ENCODE measurements at places on chromosomes 2 and 18. TPM values are rescaled to one million over a fixed set of nuclear protein-coding genes. Genes with fewer than 3 reads are reported as not detected.

DNA sequence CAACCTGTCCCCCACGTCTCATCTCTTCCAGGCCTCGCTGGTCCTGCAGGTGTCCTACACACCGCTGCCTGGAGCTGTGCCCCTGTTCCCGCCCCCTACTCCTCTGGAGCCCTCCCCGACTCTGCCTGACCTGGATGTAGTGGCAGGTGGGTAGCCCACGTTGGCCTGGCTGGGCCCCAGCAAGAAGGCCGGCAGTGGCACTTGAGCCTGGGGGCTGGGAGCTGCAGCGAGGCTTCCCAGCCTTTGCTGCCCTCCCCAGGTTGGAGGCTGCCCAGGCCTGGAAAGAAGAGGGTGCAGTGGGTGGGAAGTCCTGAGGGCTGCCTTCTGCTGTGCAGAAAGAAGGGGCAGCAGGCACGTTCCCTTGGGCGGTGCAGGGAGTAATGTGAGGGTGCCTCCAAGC lies 58.4 kb downstream of the DYSF start:
- no peaks in the 10 kb centered on the region for H3K36me3 ChIP-seq
- no peak overlapping the region for H3K4me3 ChIP-seq
- no peaks in the 10 kb centered on the region for H3K27me3 ChIP-seq
- H3K27ac ChIP-seq = no peak overlapping the region
- no peaks in the 10 kb centered on the region for H3K4me1 ChIP-seq

Gene NUP35
- 18.4 TPM for total RNA-seq

GRCh38 chr2:203997980-203998809 lies 61.6 kb downstream of the ICOS start:
- no peak overlapping the region for H3K4me3 ChIP-seq
- H3K4me1 ChIP-seq = peaks cover 11% of the 10 kb centered on the region
- H3K27ac ChIP-seq = no peak overlapping the region
- no peak for DNase-seq

Gene IL18R1
- total RNA-seq = 3.6 TPM

DNA sequence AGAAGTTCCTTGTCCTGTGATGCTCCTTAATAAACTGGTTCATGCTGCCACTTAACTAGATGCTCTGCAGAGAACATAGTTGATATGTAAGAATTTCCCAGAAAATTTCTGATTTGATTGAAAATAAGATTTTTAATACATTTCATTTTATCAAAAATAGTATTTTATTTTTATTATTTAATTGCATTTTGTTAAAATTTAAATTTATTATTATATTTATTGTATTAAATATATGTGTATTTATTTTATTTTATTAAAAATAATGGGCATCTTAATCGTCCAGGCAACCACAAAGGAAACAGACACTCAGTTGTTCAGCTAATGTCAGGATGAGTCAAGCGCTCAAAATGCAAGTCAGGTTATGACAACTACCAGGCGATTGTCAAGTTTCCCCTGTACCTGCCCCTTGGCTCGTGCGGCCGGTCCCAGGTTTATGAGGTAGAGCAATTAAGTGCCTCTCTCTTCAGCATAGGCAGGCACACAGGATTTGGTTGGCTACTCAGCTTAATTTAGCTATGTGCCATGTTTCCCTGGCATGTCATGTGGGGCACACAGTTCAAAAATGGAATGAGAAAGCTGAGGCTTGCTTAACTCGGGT lies 361.2 kb downstream of the RND3 start:
- no peak for DNase-seq
- no peaks in the 10 kb centered on the region for H3K36me3 ChIP-seq
- H3K4me1 ChIP-seq = no peaks in the 10 kb centered on the region
- no peaks in the 10 kb centered on the region for H3K27me3 ChIP-seq
- no peak overlapping the region for H3K27ac ChIP-seq
- H3K4me3 ChIP-seq = no peak overlapping the region

Gene CPO
- not detected for total RNA-seq

Gene KIF5C
- 25.1 TPM for total RNA-seq

- no peak for DNase-seq
- H3K27ac ChIP-seq = no peak overlapping the region
- H3K4me1 ChIP-seq = no peaks in the 10 kb centered on the region
- H3K27me3 ChIP-seq = no peaks in the 10 kb centered on the region
Measured at GRCh38 chr18:47146206-47146605, 4.1 kb downstream of the HDHD2 start.

Gene RAX
- total RNA-seq = not detected

DNA sequence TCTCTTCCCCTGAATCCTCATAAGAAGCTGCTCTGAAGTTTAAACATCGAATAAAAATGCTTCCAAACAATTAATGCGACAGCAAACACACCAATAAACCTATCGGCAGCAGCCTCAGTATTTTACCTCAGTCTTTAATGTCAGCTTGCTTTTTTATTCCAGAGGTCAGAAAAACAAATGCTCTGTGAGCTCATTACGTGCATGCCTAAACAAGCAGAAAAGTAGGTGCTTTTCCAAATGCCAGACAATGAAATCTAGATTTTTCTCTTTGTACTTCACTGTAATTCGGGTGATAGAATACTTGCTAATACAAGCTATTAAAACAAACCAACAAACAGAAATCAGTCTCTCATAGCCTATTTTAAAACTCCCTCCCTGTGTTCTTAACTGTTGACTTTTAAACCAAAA lies 381.5 kb downstream of the NRXN1 start:
- no peaks in the 10 kb centered on the region for H3K4me1 ChIP-seq
- DNase-seq = no peak
- H3K36me3 ChIP-seq = no peaks in the 10 kb centered on the region
- no peaks in the 10 kb centered on the region for H3K27me3 ChIP-seq

Gene MAP3K20
- 23.2 TPM for total RNA-seq

Gene LRATD1
- 1.3 TPM for total RNA-seq

DNA sequence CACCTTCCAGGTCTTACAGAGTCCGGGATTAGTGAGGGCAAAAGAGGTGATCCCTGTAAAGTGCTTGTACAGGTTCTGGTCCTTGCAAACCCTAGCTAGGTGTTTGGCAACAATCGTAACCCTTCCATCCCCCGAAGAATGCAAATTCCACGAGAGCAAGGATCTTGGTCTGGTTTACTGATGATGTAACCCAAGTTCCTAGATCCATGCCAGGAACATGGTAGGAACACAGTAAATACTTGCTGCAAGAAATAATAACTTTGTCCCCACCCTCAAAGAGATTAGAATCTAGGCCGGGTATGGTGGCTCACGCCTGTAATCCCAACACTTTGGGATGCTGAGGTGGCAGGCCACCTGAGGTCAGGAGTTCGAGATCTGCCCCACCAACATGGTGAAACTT lies 6.8 kb upstream of the NEU2 start:
- no peak overlapping the region for H3K4me3 ChIP-seq
- DNase-seq = no peak
- H3K36me3 ChIP-seq = no peaks in the 10 kb centered on the region

- no peaks in the 10 kb centered on the region for H3K27me3 ChIP-seq
- H3K4me3 ChIP-seq = no peak overlapping the region
- H3K27ac ChIP-seq = no peak overlapping the region
Measured at GRCh38 chr18:73487966-73488365, 620.2 kb upstream of the NETO1 start.

Gene WDR54
- 9.6 TPM for total RNA-seq

Gene CCNT2
- total RNA-seq = 45.4 TPM

Gene CHRNG
- not detected for total RNA-seq

Gene FRZB
- 7.4 TPM for total RNA-seq

GRCh38 chr18:23237524-23238151 lies 102.4 kb downstream of the CABLES1 start:
- peak overlapping the region; percentile 32 for H3K4me3 ChIP-seq
- H3K27me3 ChIP-seq = no peaks in the 10 kb centered on the region
- no peak for DNase-seq
- H3K27ac ChIP-seq = no peak overlapping the region
- peaks cover 19% of the 10 kb centered on the region for H3K4me1 ChIP-seq
- no peaks in the 10 kb centered on the region for H3K36me3 ChIP-seq

- no peak overlapping the region for H3K4me3 ChIP-seq
- no peak overlapping the region for H3K27ac ChIP-seq
- H3K27me3 ChIP-seq = no peaks in the 10 kb centered on the region
- DNase-seq = no peak
- H3K36me3 ChIP-seq = no peaks in the 10 kb centered on the region
Measured at GRCh38 chr2:134842930-134843490, 4.6 kb downstream of the ACMSD start.

DNA sequence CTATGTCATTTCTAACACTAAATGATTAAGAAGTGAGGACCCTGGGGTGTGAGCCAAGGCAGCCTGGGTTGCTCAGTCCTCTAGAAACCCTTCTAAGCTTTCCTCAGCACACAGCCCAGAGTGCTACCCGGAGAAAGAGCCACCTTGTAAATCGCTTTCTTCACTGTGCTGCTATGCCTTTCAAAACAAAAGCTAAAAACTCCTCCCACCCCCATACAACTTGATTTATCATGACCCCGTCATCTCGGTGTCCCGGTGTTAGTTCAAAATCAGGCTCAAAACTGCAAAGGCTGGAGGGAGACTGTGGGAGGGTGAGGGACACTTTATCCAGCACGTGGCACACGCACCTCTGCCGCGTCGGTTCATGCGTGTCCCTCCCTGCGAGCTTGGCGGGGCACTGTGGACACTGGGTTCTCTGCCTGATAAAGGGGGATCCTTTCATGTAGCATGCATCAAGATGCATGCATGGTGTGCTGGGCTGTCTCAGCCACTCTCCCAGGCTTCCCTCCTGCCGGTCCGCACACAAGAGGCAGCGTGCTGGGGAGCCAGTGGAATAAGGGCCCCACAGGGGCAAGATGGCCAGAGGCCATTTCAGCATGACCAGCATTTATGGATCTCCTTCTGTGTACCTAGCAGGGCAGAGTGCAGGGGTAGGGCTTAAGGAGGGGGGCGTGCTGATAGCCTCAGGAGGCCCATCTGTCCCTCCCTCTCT lies 170.4 kb downstream of the SMAD7 start:
- H3K27me3 ChIP-seq = no peaks in the 10 kb centered on the region
- no peaks in the 10 kb centered on the region for H3K36me3 ChIP-seq
- peaks cover 3% of the 10 kb centered on the region for H3K4me1 ChIP-seq
- DNase-seq = no peak
- no peak overlapping the region for H3K4me3 ChIP-seq

GRCh38 chr2:192026825-192027120 lies 168.0 kb downstream of the TMEFF2 start:
- H3K4me3 ChIP-seq = no peak overlapping the region
- DNase-seq = no peak
- peaks cover 13% of the 10 kb centered on the region for H3K4me1 ChIP-seq
- H3K36me3 ChIP-seq = no peaks in the 10 kb centered on the region

- no peak overlapping the region for H3K4me3 ChIP-seq
- H3K27me3 ChIP-seq = no peaks in the 10 kb centered on the region
- DNase-seq = no peak
- H3K36me3 ChIP-seq = no peaks in the 10 kb centered on the region
- no peak overlapping the region for H3K27ac ChIP-seq
- H3K4me1 ChIP-seq = no peaks in the 10 kb centered on the region
Measured at GRCh38 chr18:57846258-57846657, 43.1 kb upstream of the ATP8B1 start.

Gene CPS1
- 7.2 TPM for total RNA-seq

Gene SPHKAP
- total RNA-seq = not detected

GRCh38 chr2:148913492-148913891 lies 38.5 kb downstream of the KIF5C start:
- H3K27me3 ChIP-seq = no peaks in the 10 kb centered on the region
- no peak overlapping the region for H3K4me3 ChIP-seq
- no peak for DNase-seq
- no peaks in the 10 kb centered on the region for H3K4me1 ChIP-seq
- H3K27ac ChIP-seq = no peak overlapping the region

DNA sequence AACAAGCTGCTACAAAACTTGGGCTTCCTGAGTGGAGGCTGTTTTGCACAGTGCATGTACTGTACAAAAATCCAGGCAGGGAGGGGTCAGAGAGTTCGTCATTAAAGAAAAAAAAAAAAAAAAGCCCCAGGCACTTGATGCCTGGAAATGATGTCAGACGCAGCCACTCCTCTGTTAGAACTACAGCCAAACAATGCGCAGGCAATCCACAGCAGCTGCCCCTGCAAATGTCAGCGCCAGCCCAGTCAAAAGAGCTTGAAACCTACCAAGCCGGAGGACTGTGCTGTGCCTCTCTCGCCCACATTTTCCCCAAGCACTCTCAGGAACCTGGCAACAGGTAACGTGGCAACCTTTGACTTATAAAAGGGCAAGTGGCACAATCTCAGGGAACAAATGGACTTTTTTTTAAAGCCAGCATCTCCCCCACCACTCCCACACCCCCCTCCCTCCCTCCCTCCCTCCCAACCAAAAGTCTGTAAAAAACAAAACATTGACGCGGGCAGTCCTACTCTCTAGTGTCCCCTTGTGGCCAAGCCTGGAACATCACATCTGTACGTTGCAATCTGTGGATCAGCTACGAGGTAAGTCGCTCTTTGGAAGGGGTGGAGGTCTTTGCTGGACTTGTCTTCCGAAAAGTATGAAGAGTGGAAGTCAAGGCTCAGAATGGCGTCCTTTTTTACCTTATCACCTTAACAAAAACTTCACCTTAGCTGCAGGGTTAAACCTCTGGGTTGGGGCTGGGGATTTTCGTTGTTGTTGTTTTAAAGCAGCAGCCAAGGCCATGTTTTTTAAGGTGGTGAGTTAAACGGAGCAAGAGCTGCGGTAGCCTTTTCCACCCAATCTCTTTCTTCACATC lies 144.2 kb downstream of the TGIF1 start:
- no peaks in the 10 kb centered on the region for H3K36me3 ChIP-seq
- DNase-seq = peak; percentile 98
- H3K27ac ChIP-seq = peak overlapping the region; percentile 95

- no peaks in the 10 kb centered on the region for H3K27me3 ChIP-seq
- no peak for DNase-seq
- no peak overlapping the region for H3K27ac ChIP-seq
- peaks cover 10% of the 10 kb centered on the region for H3K4me1 ChIP-seq
Measured at GRCh38 chr2:26558271-26559043, 80.5 kb upstream of the OTOF start.

- no peaks in the 10 kb centered on the region for H3K36me3 ChIP-seq
- H3K27me3 ChIP-seq = no peaks in the 10 kb centered on the region
- peak overlapping the region; percentile 78 for H3K27ac ChIP-seq
- DNase-seq = no peak
- H3K4me1 ChIP-seq = peaks cover 23% of the 10 kb centered on the region
Measured at GRCh38 chr2:152406119-152406835, 71.3 kb downstream of the FMNL2 start.

GRCh38 chr2:98932164-98932563 lies 3.9 kb downstream of the CRACDL start:
- no peak overlapping the region for H3K4me3 ChIP-seq
- peaks cover 26% of the 10 kb centered on the region for H3K27me3 ChIP-seq
- H3K27ac ChIP-seq = no peak overlapping the region
- H3K36me3 ChIP-seq = no peaks in the 10 kb centered on the region
- DNase-seq = no peak

- H3K4me3 ChIP-seq = no peak overlapping the region
- H3K27ac ChIP-seq = no peak overlapping the region
- no peaks in the 10 kb centered on the region for H3K4me1 ChIP-seq
- H3K36me3 ChIP-seq = no peaks in the 10 kb centered on the region
- no peak for DNase-seq
- H3K27me3 ChIP-seq = no peaks in the 10 kb centered on the region
Measured at GRCh38 chr2:159035790-159036411, 67.5 kb downstream of the TANC1 start.

- no peaks in the 10 kb centered on the region for H3K36me3 ChIP-seq
- DNase-seq = no peak
- H3K4me3 ChIP-seq = no peak overlapping the region
- H3K27me3 ChIP-seq = no peaks in the 10 kb centered on the region
- no peaks in the 10 kb centered on the region for H3K4me1 ChIP-seq
- no peak overlapping the region for H3K27ac ChIP-seq
Measured at GRCh38 chr18:72206814-72207213, 337.3 kb downstream of the CBLN2 start.

Gene KIF1A
- total RNA-seq = 41.2 TPM

- H3K27ac ChIP-seq = no peak overlapping the region
- H3K27me3 ChIP-seq = no peaks in the 10 kb centered on the region
- DNase-seq = no peak
- H3K36me3 ChIP-seq = no peaks in the 10 kb centered on the region
- H3K4me1 ChIP-seq = no peaks in the 10 kb centered on the region
Measured at GRCh38 chr2:85675866-85676548, 8.0 kb upstream of the SFTPB start.

Data from tibial nerve (tissue), 4 donors.